ENCODE measurements at places on chromosomes 11 and 22.

- peak; percentile 38 for DNase-seq
These were observed 44.9 kb upstream of the ETS1 start for GRCh38 chr11:128632141-128632791.

GRCh38 chr22:41983513-41984405 is 14.5 kb downstream of the SEPTIN3 start:
- DNase-seq: no peak

- no peak for DNase-seq
These were observed 473 bp downstream of the TXN2 start for GRCh38 chr22:36480941-36481392.

GRCh38 chr11:32387411-32387810 is 47.9 kb downstream of the WT1 start:
- no peak for DNase-seq

DNA sequence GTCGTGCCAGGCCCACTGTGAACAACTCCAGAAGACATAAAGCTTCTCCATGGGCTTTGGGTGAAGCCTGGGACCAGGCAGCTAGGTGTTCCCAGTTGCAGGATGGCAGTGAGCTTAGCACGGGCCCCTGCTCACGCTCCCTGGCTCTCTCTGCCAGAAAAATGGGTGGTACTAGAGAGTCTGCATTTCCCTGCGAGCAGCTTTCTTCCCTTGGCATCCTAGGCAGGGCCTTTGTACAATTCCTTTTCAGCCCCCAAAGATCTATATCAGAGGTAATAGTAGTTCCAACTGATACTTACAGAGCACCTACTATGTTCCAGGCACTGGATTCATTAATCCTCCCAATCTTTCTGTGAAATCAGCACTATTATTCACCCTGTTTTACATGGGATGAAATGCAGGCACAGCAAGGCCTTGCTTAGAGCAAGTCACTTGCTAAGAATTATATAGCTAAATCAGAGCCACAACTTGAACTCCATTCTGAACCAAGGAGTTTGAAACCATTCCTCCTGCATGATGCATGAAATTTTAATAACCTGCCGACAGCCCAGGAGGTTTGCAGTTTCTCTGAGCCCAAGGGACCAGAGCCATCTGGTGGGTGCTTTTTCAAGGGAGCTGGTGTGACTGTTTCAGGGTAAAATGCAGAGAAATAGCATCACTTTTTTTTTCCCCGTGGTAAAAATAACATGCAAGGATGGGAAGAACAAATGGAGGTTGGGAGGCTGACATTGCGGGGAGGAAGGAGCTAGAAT is 22.7 kb downstream of the NAV2 start:
- DNase-seq: no peak

DNA sequence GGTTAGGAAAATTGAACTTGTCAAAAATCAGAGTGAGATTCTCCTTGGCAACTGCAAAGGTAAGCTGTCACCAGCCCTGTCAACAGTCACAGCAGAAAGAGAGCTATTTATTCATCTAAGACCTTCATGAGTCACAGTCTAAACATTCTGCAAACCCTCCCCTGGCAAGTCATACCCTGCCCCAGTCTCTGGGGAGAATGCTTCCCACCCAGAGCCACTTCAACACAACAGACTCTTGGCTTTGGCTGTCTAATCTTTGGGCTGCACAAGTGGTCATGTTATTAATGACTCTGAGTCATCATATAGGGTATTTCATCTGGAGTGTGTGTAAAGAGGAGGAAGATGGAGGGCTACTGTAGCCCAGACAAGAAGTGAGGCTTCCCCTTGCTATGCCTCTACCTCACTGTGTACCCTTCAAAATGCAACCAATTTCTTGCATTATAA is 153.4 kb downstream of the CCDC34 start:
- no peak for DNase-seq

GRCh38 chr11:104000798-104001197 is 35.6 kb upstream of the DDI1 start:
- DNase-seq: no peak

DNA sequence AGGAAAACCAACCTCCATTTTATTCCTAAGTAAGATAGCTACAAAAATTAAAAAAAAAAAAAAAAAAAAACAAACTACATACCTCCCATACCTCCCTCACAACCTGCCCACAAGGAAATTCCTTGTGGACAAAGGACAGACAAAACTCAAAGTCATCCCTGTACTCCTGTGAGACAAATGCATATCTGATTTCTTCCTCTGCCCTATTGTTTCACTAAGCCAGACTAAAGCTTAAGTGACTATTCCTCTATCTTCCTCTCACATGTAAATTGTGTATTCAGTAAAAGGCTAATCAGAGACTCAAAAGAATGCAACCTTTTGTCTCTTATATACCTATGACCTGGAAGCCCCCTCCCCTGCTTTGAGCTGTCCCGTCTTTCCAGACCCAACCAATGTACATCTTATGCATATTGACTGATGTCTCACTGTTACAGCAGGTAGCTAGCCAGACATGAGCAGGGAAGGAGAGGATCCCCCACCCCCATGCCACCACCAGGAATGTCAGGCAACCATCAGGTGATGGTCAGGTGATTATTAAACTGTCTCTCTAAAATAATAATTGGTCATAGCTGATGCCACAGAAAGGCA is 289.4 kb downstream of the SBF2 start:
- no peak for DNase-seq

GRCh38 chr11:32751381-32751780 is 43.1 kb downstream of the CCDC73 start:
- no peak for DNase-seq

GRCh38 chr11:18771266-18772035 is 20.1 kb downstream of the PTPN5 start:
- no peak for DNase-seq

DNA sequence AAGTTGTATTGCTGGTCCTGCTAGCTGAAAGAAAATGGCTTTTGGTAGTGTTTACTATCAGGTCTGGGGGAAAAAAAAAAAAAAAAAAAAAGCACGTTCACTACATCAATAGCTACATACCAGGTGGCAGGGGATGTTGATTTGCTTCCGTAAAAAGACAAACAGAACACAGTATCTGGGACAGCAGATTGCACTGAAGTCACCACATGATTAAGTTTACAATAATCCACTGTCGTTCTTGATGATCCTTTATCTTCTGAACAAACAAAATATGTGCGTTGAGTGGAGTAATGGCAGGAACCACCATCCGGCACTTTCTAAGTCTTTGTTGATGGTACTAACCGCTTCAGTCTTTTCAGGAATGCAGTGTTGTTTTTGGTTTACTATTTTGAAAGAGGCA is 48.7 kb downstream of the DDX6 start:
- no peak for DNase-seq

DNA sequence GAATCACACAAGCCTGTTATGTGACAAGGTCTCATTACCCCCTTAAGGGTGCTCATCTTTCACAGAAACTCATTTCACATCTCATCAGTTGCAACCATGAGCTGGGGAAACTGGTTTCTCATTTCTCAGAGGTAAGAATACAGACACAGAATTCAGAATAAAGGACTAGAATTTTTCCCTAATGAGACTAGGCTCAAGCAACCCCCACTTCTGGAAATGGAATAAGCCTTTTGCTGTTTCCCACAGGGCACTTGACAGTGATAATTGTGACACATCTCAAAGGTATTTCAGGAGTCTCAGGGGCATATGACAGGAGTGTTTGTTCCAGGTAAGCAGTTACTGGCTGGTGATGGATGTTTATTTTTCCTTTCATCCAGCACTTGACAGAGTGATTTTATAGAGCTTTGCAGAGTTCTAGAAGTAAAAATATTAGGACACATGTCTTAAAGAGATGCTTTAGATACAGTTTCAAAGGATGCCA is 112.9 kb upstream of the DDI1 start:
- DNase-seq: no peak

DNA sequence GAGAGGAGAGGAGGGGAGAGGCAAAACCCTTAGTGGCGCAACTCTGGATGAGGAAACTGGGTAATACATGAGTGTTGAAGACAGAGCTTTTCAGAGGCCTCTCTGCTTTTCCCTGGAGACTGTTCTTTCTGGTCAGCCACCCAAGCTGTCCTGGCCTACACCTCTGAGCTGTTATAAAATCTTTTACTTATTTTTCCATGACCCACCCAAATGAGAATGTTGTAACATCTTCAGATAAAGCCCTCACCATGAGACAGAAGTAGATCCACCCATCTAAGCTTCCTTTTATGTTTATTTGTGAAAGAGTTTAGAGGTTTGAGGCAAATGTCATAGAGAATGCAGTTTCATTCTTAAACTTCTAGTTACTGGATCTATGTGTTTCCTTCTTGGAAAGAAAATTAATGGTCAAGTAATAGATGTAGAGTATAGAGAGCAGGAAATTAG is 20.3 kb upstream of the APLP2 start:
- no peak for DNase-seq

DNA sequence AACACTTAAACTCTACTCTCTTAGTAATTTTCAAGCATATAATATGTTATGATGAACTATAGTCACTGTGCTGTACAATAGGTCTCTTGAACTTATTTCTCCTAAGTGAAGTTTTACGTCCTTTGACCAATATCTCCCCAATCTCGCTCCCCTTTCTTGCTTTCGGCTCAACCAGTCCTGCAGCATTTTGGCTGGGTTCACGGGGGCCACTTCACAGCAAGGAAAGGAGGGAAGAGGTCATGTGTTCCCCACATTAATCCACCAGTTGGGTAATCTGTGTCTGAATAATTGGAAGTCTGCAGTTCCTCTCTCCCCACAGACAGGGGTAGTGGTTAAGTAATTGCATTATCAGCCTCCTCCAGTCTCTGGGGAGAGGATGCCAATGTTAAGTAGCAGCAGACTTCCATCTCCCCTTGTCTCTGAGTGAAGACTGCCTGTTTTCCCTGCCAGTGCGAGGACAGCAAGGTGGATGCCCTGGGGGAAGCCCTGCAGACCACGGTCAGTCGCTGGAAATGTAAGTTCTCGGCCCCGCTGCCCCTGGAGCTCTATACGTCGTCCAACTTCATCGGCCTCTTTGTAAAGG is 59.2 kb upstream of the CRTAM start:
- no peak for DNase-seq

DNA sequence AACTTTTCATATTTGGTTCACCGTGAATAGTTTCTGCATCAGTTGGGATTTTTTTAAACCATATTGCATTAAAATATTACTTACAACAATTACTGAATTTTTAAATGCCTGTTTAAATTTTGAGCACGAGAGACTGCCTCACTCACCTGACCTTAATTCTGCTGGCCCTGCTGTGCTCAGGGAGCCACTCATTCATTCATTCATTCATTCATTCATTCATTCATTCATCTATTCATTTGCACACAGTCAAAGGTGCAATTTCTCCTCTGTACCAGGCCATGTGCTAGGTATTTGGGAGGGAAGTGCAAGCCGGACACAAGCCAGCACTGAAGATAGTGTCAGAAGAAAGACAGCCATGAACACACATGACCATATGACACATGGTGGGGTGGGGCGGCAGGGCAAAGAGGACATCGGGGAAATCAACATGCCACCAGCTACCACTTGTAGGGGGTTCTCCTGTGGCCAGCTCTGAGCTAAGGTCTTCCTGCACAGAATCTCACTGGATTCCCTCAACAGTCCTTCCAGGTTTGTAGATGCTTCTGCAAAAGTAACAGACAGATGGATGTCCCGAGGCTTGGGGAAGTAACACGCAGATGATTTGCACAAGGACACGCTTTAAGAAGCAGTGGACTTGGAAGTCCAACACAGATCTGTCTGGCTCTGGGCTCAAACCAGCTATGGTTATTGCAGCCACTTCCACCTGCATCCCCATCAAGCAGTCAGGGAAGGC is 568 bp upstream of the CSF2RB start:
- no peak for DNase-seq

DNA sequence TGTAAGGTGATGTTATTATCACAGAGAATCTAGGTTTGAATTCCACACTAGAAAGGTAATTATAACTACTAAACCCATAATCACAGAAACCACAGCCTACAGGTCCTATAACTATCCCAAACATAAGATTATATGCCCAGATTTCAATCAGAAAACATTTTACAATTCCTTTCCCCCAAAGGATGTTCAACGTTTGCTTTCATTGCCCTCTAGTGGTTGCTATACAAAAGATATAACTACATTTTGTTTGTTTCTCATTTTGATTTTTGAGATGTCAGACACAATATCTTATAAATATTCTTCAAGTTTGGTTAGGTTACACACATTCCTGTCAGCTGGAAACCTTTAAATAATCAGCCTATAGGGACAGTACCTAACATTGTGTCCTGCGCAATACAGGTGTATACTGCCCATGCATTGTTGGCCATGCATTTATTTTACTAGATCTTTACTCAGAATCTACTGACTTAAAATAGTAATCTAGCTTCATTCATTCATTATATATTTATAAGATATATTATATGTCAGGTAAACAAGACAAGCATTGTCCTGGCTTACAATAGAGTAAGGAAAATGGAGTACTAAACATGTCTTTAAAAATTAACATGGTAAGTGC is 530.5 kb upstream of the CCDC90B start:
- DNase-seq: peak; percentile 18

DNA sequence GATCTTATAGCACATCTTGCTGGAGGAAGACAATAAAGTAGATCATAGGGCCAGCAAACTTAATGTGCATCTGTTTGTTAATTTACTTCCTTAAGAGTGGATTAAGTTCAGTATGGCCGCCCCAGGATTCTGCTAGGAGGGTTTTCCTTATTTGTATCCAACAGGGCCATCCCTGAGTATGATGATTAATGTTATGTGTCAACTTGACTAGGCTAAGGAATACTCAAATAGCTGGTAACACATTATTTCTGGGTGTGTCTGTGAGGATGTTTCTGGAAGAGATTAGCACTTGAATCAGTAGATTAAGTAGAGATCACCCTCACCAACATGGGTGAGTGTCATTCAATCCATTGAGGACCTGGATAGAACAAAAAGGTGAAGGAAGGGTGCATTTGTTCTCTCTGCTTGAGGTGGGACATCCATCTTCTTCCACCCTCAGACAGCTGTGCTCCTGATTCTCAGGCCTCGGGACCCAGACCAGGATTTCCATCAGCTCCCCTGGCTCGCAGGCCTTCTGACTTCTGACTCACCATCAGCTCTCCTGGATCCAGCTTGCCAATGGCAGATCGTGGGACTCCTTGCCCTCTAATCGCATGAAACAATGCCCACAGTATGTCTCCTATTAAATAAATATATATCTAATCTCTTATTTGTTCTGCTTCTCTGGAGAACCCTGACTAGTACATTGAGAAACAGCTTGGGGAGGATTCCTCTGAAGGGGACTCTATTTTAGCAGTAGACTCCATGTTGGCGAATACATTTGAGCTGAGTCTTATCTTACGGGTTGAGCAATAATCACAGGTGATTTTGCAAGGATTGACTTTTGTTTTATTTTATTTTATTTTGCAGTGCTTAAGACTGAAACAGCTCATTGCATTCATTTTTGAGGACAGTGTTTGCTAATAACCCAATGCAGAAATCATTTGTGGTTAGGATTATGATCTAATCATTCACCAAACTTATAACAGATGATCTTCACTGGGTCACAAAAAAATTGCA is 9.0 kb upstream of the ZBTB44 start:
- no peak for DNase-seq

GRCh38 chr11:72706579-72706978 is 32.4 kb upstream of the PDE2A start:
- DNase-seq: no peak

DNA sequence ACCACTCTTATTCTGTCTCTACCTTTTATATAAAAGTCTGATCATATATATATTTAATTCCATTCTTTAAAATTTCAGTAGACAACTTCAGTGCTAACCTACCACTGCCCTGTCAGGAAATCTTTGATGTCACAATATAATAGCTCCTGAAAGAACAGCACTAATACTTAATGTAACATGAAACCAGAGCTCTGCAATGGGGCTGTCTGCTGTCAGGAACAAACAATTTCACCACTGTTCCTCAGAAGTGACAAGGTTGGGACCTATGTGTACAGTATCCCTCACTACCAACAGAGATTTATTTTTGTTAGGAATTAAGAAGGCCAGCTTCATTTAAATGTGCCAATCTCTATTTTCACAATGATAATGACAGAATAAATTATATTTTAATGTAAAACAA is 165.5 kb upstream of the C11orf58 start:
- no peak for DNase-seq
